ENCODE measurements at places on chromosomes 5 and 9. TPM values are rescaled to one million over a fixed set of nuclear protein-coding genes. Genes with fewer than 3 reads are reported as not detected.

GRCh38 chr9:77896938-77897667 lies 134.5 kb downstream of the GNAQ start:
- DNase-seq, result no peak

DEPDC1B gene
- polyA plus RNA-seq, result 6.8 TPM

FLT4 gene
- 0.09 TPM for polyA plus RNA-seq

GRCh38 chr5:146082798-146083197 lies 22.6 kb downstream of the PLAC8L1 start:
- no peak for DNase-seq

GRCh38 chr9:92439921-92440750 lies 15.9 kb upstream of the OMD start:
- DNase-seq, result no peak

SLC34A3 gene
- not detected for polyA plus RNA-seq

GRCh38 chr5:62305358-62305714 lies 670 bp upstream of the KIF2A start:
- no peak for DNase-seq

- no peak for DNase-seq
These were observed 395.4 kb downstream of the NTRK2 start for GRCh38 chr9:85064811-85065371.

DNA sequence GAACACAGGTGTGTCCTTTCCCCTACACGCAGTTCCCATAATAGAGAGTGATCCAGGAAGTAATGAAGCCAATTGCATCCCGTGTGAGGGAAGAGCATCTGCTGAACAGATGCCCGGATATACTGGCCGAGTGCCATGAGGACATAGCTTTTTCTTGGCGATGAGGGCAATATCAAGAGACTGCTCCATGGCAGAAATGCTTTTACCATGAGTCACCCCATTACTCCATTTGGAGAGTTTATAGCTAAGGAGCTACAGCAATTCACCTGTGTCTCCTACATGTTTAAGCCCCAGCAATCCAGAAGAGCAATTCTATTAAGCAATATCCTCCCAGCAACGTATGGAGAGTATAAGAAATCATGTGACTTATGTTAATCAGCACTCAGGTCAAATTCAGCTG lies 222.0 kb upstream of the KLF4 start:
- DNase-seq, result peak; percentile 87

GRCh38 chr5:109105631-109106267 lies 304.0 kb downstream of the PJA2 start:
- DNase-seq, result peak; percentile 79

- no peak for DNase-seq
These were observed 106.0 kb downstream of the SMARCA2 start for GRCh38 chr9:2120926-2121689.

DNA sequence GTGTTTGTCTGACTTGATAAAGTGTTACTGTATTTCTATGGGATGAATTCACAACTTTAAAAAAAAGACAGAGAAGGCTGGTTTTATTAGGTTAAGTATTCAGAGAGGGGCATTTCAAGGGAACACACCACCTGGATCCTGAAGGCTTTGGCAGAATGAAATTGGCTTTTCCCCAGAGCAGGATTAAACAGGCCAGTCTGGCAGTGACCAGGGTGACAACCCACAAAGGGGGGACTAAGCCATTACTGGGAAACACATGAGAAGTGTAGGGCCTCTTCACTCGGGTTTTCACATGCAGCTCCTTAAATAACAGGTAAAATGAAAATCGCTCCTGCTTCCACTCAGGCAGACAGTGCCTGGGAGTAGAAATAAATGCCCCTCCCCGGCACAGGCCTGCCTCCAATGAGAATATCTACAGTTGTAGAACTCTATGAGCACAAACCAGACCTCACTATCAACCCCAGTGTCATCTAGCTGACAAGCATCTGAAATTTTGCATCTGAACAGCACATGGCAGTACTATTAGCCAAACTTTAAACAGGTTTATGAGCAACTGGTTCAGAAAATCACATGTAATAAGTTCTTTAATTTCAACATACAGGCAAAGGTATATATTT lies 85.8 kb downstream of the LHFPL2 start:
- no peak for DNase-seq

DNA sequence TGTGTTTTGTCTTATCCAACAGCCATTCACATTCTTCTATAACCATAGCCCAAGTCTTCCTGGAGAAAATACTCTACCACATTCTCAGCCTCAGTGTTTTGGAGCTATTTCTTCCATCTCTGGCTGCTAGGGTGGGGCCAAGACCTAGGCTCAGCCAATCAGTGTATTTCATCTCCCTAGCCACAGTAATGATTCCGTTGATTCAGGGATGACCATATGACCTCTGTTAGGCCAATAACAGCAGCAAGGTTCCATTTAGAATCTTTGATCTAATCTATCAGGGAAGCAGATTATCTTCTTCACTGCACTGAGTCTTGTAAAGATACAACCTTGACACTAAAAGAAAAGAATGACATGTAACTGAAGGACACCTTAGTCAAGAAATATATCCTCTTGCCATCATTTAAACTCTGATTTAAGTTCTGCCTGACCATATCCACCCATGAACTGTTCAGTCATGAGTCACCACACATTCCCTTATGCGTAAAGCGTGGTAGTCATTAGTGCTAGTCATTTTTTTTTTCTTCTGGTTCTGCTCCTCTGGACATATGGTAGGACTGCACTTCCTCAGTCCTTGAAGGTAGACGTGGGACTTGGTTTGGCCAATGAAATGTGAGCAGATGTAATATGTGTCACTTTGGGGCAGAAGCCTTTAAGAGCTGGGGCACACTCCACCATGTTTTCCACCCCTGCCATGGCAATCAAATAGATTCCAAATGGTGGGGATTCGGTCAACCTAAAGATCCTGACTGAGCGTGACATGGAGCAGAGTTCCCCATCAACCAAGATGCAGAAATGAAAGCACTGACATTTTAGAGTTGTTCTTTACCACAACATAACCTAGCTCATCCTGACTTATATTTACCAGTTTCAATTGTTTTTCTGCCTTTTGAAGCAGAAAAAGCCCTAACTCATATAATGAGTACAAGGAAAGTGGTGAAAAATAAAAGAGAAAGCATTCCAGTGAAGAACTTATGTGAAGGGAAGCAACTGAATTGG lies 12.7 kb upstream of the PRELID2 start:
- DNase-seq, result no peak

DNA sequence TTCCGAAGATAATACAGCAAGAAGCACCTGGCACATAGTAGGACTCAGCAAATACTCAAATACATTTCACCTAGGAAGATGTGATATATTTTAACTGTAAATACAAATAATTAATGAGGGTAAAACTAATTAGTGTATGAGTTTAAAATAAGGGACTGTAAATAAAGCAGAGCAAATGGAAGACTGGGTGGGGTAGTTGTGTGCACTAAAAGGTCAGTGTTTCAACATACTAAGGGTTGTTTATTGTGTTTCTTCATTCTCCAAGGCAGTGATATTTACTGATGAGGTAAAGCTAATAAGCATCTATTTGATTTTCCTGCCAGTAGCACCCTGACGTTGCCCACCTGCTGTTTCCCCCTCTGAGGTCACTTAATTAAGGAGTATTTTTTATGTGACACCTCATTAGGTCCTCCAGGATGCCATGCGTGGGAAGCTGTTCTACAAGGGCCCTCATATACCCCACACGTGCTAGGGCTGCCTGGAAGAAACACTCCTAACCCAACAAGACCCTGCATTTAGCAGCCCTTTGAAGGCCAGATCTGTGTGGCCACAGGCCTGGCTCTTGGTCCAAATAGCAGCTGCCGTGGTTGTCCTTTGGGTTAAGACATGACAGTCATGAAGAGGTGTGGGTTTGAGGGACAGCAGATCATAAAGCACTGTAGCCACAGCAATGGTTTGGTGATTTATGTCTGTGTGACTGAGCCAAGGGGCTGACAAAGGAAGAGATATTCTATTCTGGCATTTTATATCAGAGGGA lies 97.5 kb upstream of the RPS23 start:
- DNase-seq, result no peak

HCN1 gene
- not detected for polyA plus RNA-seq

GRCh38 chr9:81716409-81716808 lies 27.1 kb upstream of the TLE1 start:
- no peak for DNase-seq

GRCh38 chr9:85276741-85277140 lies 465.0 kb downstream of the AGTPBP1 start:
- DNase-seq, result no peak

ENC1 gene
- 26.5 TPM for polyA plus RNA-seq

- DNase-seq, result no peak
These were observed 26.9 kb upstream of the CNOT6 start for GRCh38 chr5:180467028-180467975.
